ENCODE measurements at places on chromosomes 13 and 19.

GRCh38 chr13:113022745-113023574, 53.9 kb downstream of the MCF2L start:
- no peak for DNase-seq

GRCh38 chr19:1104311-1105007, 665 bp downstream of the GPX4 start:
- peak; percentile 66 for DNase-seq

DNA sequence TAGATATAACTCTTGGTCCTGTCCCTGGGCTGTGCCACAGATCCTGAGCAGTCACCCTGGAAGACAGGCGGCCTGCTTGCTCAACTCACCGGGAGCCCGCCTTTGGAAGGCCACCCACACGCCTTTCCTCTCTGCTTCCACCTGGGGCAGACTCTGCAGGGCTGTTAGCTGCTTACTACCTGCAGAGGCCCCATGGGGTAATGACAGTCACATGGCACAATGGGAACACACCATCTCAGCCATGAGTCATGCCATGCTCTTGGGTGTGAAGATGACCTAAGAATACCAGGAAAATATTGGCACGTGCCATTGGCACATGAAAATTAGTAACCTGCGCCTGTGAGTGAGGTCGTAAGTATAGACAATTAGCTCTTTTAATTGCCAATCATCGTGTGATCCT, 108.6 kb downstream of the COL4A2 start:
- no peak for DNase-seq

DNA sequence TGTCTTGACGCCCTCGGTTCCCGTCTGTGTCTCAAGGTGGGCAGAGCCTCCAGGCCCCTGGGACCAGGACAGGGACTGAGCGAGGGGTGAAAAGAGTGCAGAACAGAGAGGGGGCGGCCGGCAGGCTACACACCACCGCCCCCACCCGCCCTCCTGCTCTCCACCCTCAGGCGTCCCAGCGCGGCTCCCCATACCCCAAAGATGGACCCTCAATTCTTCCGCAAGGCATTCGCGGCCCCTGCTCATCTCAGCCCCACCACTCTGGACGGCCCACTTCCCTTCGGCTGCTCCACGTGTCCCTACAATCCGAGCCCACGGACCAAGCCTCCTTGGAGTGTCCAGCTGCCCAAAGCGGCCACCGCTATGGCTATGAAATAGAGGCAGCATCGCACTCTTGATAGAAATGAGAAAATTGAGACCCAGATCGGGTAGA, 1.8 kb downstream of the KLF16 start:
- DNase-seq: no peak

- no peak for DNase-seq
These were observed 1.6 kb downstream of the ZNF415 start for GRCh38 chr19:53131085-53131590.

- DNase-seq: no peak
These were observed 6.3 kb downstream of the NHLRC3 start for GRCh38 chr13:39044536-39044935.

DNA sequence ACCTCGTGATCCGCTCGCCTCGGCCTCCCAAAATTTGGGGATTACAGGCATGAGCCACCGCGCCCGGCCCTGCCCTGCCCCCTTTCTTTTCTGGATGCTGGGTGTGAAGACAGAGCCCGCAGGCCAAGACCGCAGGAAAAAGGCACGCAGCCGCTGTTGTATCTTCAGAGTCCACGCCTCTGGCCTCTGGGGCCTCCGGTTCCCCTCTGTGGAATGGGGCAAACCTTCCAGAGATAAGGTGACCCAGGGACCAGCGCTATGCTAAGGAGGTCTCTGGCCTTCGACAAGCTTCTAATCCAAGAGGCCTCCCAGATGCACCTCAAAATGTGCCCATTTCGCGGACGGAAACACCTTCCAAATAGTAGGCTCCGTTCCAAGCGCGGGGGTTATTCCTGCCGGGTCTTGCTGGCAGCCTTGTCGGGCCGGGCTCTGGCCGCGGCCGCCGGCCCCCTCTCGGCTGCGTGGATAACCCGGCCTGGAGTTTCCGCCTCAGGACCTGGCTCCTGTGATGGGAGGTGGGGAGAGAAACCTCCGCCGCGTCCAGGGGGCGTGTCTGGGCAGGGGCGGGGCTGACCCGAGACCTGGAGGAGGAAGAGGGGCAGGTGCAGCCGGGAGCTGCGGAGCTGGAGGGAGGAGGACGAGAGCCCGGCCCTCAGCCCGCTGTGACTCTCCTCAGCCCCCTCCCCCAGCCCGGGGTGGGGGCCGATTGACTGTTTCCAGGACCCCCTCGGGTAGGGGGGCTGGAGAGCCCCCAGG, 13.1 kb downstream of the TJP3 start:
- DNase-seq: peak; percentile 90

DNA sequence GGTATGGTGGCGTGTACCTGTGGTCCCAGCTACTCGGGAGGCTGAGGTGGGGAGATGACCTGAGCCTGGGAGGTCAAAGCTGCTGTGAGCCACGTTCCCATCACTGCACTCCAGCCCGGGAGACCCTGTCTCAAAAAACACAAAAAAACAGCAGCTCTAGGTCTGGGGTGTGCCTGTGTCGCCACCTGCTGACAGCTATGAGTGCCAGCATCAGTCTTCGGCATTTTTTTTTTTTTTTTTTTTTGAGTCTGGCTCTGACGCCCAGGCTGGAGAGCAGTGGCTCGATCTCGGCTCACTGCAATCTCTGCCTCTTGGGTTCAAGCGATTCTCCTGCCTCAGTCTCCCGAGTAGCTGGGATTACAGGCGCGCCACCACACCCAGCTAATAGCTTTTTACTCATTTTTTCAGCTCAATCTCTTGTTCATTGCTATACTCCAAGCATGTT, 10.1 kb downstream of the AP2S1 start:
- DNase-seq: peak; percentile 51

DNA sequence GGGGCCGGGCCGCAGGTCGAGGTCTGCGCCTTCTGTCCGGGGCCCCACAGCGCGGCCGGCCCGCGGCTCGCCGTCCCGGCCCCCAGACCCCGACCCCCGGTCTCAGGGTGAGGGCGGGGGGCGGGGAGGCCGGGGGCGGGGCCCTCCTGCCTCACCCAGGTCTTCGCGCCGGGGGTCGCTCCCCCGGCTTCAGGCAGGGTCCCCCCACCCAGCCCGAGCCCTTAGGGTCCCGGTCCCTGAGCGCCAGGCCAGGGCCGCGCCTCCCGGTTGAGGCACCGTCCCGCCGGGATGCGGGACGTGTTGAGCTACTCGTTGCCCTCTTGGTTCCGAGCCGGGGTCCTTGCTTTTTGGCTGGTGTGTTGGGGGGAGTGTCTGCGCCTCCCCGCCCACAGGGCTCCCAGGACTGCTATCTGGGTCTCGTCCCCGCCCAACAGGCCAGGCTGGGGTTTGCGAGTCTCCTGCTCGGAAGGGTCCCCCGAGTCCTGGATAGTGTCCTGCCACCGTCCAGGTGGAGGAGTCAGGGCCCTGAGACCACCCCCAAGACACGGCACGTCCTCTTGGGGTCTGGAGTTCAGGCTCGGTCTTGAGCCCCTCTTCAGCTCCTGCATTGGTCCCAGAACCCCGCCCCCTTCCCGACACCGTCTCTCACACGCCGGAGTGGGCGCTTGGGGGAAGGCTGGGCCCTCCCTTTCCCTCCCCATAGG, 452 bp downstream of the PIAS4 start:
- DNase-seq: peak; percentile 19

DNA sequence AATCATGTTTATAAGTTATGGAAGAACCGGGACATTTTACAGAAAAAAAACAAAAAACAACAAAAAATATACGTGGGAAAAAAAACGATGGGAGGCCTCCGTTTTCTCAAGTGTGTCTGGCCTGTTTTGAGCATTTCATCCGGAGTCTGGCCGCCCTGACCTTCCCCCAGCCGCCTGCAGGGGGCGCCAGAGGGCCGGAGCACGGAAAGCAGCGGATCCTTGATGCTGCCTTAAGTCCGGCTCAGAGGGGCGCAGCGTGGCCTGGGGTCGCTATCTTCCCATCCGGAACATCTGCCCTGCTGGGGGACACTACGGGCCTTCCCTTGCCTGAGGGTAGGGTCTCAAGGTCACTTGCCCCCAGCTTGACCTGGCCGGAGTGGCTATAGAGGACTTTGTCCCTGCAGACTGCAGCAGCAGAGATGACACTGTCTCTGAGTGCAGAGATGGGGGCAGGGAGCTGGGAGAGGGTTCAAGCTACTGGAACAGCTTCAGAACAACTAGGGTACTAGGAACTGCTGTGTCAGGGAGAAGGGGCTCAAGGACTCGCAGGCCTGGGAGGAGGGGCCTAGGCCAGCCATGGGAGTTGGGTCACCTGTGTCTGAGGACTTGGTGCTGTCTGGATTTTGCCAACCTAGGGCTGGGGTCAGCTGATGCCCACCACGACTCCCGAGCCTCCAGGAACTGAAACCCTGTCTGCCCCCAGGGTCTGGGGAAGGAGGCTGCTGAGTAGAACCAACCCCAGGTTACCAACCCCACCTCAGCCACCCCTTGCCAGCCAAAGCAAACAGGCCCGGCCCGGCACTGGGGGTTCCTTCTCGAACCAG, 1.8 kb upstream of the APOE start:
- peak; percentile 75 for DNase-seq

DNA sequence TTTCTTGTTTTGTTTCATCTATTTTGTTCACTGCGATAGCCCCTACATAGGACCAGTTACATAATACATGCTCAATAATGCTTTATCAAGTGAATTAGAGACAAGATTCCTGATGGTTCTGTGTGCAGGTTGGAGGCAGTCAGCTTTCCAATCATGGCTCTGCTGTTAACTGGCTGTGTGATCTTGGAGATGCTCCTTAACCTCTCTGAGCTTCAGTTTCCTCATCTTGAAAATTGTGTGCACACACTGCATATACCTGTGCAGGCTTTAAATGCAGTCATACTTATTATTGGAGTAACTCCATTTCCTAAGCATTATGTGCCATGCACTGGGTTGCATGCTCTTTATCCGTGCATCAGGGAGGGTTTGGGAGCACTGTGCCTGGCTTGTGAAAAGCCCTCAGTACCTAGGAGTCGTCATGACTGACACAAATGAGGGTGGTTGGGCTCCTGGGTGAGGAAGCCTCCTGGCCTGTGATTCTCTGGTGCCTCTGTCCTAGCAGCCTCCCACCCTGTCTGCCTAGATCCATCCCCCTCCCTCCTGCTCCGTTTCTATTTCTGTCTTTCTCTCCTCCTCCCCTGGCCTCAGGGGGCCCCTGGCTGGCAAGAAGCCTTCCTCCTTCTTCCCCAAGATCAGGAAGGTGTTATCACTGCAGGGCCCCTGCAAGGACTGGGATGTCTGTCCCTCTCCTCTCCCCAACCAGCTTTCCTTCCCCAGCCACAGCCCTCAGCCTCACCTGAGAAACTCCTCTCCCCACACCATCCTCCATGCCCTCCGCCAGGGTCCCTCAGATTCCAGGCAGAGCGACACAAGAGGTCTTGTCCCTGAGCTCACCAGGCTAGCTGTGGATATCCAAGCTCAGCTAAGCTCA, 8.7 kb downstream of the IFNL1 start:
- no peak for DNase-seq

DNA sequence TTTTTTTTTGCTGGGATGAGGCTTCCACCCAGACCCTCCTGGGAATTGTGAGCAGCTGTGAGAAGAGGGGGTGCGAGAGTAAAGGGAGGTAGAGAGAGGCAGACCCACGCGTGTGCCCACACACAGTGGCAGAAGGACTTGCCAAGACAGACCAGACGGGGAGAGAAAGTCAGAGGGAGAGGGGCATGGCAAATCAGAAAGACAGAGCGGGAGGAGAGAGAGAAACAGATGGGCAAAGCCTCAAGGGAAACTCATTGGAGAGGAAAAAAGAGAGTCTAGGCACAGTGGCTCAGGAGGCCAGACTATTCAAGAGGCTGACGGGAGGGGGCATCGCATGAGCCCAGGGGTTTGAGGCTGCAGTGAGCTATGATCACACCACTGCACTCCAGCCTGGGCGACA, 17.0 kb downstream of the CATSPERG start:
- DNase-seq: no peak

- DNase-seq: no peak
These were observed 80.4 kb downstream of the MAP4K1 start for GRCh38 chr19:38537071-38537936.

GRCh38 chr13:101499406-101499805, 46.9 kb downstream of the ITGBL1 start:
- DNase-seq: no peak

DNA sequence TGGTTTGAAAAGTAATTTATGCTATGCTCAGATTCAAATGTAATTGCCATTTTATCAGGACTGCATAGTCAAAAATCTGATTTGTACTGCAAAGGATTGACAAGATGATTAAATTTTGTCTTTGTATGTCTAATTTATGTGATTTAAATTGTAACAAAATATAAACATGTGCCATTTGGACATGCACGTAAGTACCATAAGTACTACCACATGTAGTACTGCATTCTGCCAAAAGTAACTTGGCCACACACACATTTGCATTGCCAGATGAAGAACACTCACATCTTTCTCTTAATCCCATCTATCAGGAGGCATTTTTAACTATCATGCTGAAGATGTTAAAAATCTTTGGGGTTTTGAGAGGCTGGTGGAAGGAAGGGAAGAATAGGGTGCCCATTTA, 133.3 kb downstream of the KLF12 start:
- DNase-seq: no peak

- DNase-seq: peak; percentile 69
These were observed 759 bp downstream of the ZMYM2 start for GRCh38 chr13:19959141-19959830.

GRCh38 chr13:42574435-42575311, 721 bp downstream of the TNFSF11 start:
- DNase-seq: peak; percentile 13

GRCh38 chr13:50355797-50356196, 340.6 kb downstream of the KCNRG start:
- no peak for DNase-seq

DNA sequence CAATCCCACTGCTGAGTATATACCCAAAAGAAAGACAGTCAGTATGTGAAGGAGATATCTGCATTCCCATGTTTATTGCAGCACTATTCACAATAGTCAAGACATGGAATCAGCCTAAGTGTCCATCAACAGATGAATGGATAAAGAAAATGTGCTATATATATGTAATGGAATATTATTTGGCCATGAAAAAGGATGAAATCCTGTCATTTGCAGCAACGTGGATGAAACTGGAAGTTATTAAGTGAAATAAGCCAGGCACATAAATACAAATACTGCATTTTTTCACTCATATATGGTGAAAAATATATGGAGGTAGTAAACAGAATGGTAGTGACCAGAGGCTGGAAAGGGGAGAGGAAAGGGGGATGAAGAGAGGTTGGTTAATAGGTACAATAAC, 188.9 kb upstream of the SERP2 start:
- DNase-seq: no peak

- no peak for DNase-seq
These were observed 2.7 kb upstream of the PLIN3 start for GRCh38 chr19:4870025-4870700.

DNA sequence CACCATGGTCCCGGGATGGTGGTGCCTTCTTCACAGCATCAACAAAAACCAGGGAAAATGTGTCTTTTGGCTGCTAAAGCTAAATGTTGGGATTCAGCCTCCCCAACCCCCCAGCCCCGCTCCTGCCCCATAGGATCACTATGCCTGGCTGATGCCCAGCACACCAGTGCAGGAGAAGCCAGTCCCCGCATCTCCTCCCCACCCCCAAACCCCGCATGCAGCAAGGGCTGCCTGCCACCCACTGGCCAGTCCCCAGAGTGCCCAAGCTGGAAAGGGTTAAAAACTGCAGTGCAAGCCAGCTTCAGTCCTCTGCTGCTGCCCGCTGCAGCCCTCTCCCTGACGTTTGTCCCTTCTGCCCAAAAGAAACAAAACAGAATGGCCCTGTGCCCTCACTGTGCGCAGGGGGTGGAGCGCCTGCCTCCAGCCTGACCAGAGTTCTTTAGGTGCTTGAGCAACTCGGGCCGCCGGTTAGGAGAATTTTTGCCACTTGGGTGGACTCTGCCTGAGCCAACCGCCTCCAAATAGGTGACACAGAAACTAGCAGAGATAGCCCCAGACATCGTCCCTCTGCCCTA, 3.7 kb downstream of the CALM3 start:
- no peak for DNase-seq
